ENCODE measurements at places on chromosomes 6 and 20. TPM values are rescaled to one million over a fixed set of nuclear protein-coding genes. Genes with fewer than 3 reads are reported as not detected.

DNA sequence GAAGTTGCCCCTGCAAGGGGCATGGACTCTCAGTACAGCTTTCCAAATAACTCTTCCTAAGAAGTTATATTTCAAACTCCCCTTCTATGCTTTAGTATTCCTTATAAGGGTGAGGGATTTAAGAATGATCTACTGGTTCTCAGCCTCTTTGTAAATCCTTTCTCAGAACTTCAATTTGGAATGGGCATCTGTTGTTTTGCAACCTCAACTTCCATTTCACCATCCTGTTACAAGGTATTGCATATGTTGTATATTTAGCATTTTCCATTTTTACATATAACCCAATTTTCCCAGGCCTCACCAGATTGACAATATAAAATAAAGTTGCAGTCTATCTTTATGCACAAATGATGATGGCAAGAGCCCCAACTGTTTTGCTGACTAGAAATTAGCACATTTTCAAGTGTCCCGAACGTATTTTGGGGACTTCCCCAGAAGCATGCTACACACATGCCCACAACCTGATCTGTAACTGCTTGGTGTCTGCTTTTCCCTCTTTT is 154.9 kb upstream of the CARMIL1 start:
- H3K27ac ChIP-seq, result no peak overlapping the region
- H3K36me3 ChIP-seq, result peaks cover 14% of the 10 kb centered on the region
- H3K27me3 ChIP-seq, result no peaks in the 10 kb centered on the region
- no peaks in the 10 kb centered on the region for H3K4me1 ChIP-seq

DNA sequence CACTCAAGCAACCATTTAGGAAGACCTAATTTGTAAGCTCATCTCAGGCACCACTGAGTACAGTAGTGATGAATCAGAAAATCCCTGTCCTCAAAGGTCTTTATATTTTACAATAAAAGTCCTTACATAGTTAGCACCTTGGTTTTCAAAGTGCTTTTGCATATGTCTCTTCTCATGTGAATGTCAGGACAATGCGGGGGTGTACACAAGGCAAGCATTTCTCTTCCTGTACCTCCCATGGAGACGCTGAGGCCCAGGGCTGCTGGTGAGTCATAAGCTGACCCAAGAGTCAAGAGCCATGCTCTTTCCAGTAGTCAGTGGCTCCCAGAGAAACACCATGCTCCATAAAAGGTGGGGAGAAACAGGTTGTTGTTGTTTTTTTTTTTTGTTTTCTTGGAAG is 174.0 kb downstream of the GJA10 start:
- no peak for DNase-seq
- no peaks in the 10 kb centered on the region for H3K4me1 ChIP-seq
- no peaks in the 10 kb centered on the region for H3K27me3 ChIP-seq
- no peak overlapping the region for H3K27ac ChIP-seq

Gene SSTR4
- not detected for total RNA-seq

DNA sequence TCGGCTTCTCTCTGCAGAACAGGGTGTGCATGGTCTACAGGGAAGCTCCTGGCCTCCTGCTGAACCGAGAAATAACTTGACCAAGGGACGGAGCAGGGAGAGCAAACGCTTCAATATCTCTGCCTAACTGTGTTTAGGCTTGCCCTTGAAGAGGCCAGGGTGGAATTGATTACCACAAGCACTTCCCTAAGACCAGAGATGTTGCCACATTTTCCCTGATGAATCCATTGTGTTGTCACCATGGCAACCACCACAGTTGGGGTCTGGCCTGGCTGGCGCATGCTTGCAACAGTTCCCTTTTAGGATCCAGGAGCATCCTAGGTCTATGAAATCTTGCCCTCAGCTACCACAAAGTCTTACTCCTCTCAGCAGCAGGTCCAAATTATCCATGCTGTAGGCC is 213.5 kb upstream of the SULF2 start:
- H3K27ac ChIP-seq, result no peak overlapping the region
- no peaks in the 10 kb centered on the region for H3K27me3 ChIP-seq
- H3K4me1 ChIP-seq, result no peaks in the 10 kb centered on the region

- H3K36me3 ChIP-seq, result peaks cover 69% of the 10 kb centered on the region
- no peaks in the 10 kb centered on the region for H3K27me3 ChIP-seq
- no peak for DNase-seq
- peak overlapping the region; percentile 13 for H3K27ac ChIP-seq
- H3K4me1 ChIP-seq, result peaks cover 34% of the 10 kb centered on the region
- no peak overlapping the region for H3K4me3 ChIP-seq
These were observed 26.8 kb downstream of the RRBP1 start for GRCh38 chr20:17655286-17655651.

GRCh38 chr20:52422574-52423336 is 231.2 kb upstream of the ZFP64 start:
- no peaks in the 10 kb centered on the region for H3K36me3 ChIP-seq
- no peaks in the 10 kb centered on the region for H3K27me3 ChIP-seq
- H3K4me3 ChIP-seq, result no peak overlapping the region
- no peak overlapping the region for H3K27ac ChIP-seq
- no peaks in the 10 kb centered on the region for H3K4me1 ChIP-seq

Data from stomach (tissue), 19 donors.